EH (cell line): ENCODE measurements at places on chromosomes 2 and 18.

GRCh38 chr2:60271131-60271530 is 282.3 kb downstream of the BCL11A start:
- no peak for DNase-seq

DNA sequence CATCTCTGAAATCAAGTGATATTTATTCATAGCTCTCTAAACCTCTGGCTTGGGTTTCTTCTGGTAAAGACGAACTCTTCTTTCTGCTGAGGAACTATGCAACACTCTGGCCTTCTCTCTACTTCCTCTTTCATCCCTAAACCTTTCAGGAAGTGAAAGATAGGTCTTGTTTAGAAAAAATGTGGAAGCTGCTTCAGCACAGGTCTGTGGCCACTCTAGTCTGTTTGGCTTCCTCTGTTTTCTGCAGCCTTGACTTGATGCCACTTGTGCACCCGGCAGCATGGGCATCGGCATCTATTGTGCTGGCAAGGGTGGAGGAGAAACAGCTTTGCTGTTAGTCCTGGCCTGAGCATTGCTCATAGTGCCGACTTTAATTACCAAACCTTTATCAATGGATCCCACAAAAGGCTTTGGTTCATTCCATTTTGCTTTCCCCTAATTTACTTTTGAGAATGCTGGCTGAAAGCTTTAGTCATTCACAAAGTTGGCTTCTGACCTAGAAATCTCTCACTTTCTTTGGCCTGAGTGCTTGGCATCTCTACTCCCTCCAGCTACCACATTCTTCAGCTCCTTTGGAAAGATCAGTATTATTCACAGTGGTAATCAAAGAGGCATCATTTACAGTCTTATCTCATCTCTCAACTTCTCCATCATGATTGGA is 32.0 kb upstream of the GPR39 start:
- no peak for DNase-seq

DNA sequence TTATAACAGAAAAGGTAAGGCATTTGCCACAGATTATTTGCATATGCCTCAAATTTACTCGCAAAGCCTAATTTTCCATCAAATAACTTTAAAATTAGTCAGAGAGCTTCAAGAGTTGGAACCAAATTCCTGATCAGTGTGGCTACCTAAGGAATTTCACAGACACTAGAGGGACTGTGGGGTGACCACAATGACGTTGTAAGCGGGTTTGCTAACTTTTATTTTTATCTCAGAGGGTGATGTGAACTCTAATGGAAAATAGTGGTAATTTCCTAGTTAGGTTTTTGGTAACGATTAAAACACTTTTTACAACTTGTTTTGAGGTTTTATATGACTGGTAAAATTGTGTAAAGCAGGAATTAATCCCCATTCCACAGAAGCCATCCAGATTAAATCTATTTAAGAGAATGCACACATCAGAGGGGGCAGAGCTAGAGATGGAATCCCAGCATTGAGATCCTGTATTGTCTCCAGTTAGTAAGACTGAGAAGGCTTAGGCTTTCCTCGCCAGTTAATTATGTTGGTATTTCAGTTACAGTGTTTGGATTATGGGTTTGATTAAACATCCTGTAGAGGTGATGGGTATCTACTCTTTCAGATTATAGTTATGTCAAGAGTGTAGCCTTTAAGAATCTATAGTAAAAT is 129.0 kb downstream of the GPD2 start:
- DNase-seq = peak; percentile 98

DNA sequence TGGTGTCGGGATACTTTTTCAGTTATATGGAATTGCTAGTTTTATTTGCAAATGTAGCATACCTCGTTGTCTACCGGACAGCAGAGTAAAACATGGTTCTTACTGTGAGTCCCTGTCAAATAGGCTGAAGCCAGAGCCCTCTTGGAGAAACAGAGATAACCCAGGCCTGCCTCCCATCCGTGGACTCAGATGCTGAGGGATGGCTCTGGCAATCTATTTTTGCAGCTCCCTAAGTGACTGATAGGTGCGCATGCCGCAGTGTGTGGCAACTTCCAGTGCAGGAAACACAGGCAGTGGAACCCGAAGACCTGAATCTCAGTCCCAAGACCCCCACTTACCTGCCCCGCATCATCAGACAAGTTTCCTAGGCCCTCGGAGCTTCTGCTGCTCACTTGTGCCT is 33.6 kb downstream of the STEAP3 start:
- no peak for DNase-seq

- DNase-seq = peak; percentile 78
Measured at GRCh38 chr18:49225160-49225559, 235.3 kb downstream of the DYM start.

- peak; percentile 21 for DNase-seq
Measured at GRCh38 chr18:64037812-64038414, 68.0 kb downstream of the SERPINB8 start.

DNA sequence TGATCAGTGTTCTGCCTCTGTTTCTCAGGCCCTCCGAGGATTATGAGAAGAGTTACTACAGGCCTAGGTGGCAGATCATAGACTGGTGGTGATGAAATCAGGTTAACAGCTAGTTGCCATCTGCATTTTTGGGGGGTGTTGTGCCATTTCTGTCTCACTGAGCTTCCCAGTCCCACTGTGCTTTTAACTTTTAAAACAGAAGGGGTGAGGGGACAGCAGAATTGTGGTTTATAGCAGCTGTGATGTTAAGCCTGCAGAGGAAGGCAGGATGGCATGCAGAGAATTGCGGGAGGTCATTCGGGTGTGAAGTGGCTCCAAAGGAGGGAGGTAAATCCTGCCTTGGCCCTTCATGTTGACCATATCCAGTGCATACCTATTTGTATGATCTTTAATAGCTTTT is 5.0 kb downstream of the CAB39 start:
- peak; percentile 42 for DNase-seq

DNA sequence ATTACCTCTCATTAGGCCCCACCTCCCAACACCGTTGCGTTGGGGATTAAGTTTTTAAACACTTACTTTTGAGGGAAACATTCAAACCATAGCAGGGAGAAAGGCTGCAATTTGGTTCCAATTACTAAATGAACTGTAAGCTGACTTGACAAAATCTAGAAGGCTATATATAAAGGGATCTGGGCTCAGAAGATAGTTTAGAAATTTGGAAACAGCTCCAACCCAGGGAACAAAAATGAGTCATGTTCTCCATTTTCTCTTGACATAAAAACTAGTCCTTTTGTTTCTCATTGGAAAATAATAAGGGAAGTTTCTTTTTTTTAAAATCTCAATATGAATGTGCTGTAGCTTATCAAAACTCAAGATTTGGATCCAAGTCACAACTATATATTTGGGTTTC is 17.5 kb downstream of the MOGAT1 start:
- DNase-seq = peak; percentile 41

DNA sequence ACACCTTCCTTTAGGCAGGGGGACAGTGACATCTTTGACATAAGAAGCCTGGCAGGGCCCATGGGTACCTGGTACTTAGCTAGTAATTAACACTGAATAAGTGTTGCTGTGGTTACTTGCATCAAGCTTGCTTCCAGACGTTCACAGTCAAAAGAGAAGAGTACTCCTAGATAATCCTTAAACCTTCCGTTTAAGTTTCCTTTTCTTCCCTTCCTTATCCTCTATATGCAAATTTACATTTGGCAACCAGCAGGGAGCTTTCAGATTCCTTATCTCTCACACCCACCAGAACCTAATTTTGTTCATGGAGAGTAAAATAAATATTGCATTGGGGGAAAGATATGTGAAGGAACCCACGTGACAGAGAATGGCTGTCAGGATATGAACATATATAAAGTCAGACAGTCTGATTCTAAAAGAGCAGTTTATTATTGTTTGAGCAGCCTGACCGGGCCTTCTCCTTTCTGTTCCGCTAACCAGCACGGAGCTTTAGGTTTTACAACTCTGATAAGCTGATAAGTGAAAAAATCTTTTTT is 7.8 kb upstream of the RAB31 start:
- peak; percentile 36 for DNase-seq

- peak; percentile 50 for DNase-seq
Measured at GRCh38 chr2:200677721-200678532, 92.1 kb downstream of the AOX1 start.

DNA sequence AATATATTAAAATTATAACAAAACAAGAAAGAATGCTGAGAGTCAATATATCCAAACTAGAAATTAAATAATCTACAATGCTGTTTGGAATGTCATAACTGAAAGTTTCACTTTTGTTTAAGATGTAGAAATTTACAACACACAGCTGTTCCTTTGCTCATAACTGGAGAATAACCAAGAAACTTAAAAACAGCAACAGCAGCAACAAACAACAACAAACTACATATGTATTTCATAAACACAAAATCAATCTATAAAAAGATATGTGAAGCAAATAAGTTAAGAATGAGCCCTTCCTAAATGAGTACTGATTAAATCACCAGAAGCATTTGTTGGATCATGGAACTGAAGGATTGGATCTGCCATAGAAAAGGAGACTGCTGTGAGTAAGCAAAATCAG is 456.5 kb upstream of the ZNF804A start:
- no peak for DNase-seq

DNA sequence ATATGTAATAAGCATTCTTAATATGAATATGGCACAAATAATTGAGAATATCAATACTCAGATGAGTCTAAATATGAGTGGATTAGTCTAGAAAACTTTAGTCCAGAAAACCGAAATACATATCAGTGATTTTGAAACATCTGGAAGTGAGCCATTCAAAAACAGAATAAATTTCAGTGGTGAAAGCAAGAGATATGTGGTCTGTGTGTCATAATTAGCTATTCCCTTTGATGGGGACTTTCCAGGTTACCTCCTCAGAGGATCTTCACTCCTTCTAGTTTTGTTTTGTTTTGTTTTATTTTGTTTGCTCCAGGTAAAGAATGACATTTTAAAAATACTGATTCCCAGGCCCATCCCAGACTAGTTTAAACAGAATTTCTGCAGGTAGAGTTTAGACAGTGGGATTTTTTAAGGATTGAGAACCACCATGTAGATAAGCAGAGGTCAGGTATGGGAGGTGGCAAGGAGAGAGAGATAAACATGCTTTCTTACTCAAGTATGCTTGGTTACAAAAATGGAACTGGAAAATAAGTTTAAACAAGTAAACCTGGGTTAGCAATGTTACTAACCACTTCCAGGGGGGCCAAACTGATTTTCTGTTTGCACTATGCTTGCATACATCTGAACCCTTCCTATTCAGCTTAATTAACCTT is 70.7 kb downstream of the NABP1 start:
- no peak for DNase-seq

DNA sequence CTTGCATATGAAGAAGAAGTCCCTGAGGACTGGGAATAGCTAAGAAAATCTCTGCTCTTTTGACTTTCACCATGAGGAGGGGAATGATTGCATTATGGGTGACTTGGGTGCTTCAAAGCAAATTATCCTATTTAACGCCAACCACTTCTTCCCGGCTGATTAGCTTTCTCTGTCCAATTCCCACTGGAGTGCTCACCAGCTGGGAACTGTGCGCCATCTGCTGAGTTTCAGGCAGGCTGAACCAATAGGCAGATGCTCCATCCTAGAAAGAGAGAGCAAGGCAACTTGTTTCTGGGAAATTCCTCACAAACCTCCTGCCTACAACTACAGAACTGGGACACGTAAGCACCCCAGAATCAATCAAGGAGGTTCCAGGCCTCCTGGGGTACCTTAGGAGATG is 49.4 kb downstream of the POLE4 start:
- DNase-seq = no peak

- DNase-seq = no peak
Measured at GRCh38 chr2:50953021-50953420, 78.9 kb downstream of the NRXN1 start.

GRCh38 chr2:203361495-203361894 is 33.3 kb downstream of the ABI2 start:
- DNase-seq = no peak
